ENCODE measurements at places on chromosomes 4 and X.

- DNase-seq, result no peak
Observed at GRCh38 chrX:111040377-111041017, 55.5 kb upstream of the PAK3 start.

- peak; percentile 91 for DNase-seq
Observed at GRCh38 chr4:121696581-121697461, at the start of gene ANXA5. ANXA5 (minus strand) TSS chr4:121696980; CDS start chr4:121696589, 391 bp downstream.

GRCh38 chr4:44869985-44870384 is 143.6 kb upstream of the GNPDA2 start:
- DNase-seq, result no peak

DNA sequence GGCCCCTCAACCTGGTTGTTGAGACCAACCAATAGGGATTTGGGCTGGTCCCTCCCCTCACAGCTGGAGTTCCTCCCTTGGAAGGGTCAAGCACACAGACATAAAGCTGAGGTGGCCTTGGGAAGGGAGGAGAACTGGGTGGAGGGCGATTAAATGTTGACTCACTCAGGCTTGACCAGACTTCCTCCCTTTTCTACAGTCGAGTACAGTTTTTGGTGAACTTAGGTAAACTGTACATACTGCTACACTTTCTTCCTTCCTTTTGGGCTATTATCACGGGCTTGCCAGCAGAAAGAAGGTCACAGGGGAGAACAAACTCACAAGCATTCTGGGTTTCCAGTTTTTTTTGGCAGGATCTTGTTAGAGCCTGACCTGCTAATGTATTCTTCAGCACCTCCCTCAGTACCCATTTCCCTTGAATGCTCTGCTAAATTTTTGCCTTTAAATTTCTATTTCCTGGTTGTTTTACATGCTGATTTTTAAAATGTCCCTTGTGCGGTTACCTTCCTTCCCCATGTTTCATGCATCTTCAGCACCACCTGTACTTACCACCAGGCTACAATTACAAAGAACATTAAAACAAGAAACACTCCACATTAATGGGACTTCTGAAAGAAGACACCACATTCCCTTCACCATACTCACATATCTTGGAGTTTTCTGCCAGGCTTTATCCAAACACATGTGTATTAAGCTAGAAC is 135.2 kb upstream of the RASGEF1B start:
- no peak for DNase-seq

- no peak for DNase-seq
Observed at GRCh38 chr4:158999166-158999682, 103.7 kb upstream of the RAPGEF2 start.

DNA sequence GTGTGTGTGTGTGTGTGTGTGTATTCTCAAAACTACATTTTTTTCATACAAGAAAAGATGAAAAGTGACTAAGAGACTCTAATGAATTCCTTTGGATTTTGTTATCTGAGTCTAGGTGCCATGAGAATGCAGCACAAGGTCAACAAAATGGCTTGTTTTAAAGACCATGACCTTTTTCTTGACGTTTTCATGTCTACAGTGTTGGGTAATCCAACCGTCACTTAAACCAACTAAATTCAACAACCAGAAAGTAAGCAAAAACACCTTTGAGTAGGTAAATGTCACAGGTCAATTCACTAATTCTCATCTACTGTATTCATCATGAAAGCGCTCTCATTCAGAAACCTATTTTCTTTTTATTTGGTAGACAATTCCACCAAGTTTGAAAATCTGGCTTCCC is 3.1 kb downstream of the SMARCA1 start:
- no peak for DNase-seq

- DNase-seq, result no peak
Observed at GRCh38 chrX:20418379-20419150, 151.9 kb upstream of the RPS6KA3 start.

GRCh38 chr4:184873054-184873453 is 47.3 kb upstream of the ACSL1 start:
- DNase-seq, result no peak

- DNase-seq, result no peak
Observed at GRCh38 chrX:155235891-155236290, 19.6 kb downstream of the VBP1 start.

- DNase-seq, result no peak
Observed at GRCh38 chr4:85808104-85808503, 333.2 kb downstream of the ARHGAP24 start.

- peak; percentile 84 for DNase-seq
Observed at GRCh38 chr4:55445921-55446577, 50.3 kb downstream of the TMEM165 start.

GRCh38 chr4:173543266-173543665 is 13.2 kb upstream of the HAND2 start:
- DNase-seq, result no peak

Data from ACHN (cell line).